ENCODE measurements at places on chromosomes 3 and 15.

DNA sequence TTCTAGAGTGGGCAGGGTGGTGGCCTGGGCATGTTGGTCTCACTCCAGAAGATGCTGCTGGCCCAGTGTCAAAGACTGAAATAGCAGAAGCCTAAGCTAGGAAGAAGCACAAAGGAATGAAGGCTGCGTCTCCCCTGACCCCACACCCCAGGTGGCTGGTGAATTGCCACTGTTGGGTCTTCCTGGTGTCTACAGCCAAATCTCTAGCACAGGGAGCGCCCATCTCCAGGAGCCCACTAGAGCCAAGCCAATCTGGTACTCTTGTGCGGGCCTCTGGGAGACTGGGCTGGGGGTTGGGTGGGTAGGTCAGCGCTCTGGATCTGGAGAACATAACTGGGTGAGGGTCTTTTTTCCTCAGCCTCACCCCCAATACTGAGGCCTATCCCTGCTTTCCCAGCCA is 894 bp downstream of the TUSC2 start:
- DNase-seq = no peak

GRCh38 chr15:78241017-78241416 is 6.7 kb upstream of the ACSBG1 start:
- DNase-seq = peak; percentile 94

DNA sequence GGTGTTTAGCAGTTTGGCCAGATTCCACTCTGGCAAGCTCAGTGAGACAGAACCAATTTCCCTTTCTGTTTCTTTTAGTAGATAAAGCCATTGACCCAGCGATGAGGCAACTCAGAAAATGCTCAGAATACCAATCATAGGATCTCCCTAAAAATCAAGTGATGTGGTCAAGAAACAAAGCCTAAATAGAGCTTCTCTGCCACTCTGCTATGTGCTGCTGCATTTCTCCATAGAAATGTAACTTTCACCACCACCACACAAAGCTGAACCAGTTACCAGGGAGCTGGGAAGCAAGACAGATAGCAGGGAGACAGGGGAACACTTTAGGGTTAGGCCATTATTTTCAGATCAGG is 109.8 kb downstream of the RPL22L1 start:
- DNase-seq = no peak

DNA sequence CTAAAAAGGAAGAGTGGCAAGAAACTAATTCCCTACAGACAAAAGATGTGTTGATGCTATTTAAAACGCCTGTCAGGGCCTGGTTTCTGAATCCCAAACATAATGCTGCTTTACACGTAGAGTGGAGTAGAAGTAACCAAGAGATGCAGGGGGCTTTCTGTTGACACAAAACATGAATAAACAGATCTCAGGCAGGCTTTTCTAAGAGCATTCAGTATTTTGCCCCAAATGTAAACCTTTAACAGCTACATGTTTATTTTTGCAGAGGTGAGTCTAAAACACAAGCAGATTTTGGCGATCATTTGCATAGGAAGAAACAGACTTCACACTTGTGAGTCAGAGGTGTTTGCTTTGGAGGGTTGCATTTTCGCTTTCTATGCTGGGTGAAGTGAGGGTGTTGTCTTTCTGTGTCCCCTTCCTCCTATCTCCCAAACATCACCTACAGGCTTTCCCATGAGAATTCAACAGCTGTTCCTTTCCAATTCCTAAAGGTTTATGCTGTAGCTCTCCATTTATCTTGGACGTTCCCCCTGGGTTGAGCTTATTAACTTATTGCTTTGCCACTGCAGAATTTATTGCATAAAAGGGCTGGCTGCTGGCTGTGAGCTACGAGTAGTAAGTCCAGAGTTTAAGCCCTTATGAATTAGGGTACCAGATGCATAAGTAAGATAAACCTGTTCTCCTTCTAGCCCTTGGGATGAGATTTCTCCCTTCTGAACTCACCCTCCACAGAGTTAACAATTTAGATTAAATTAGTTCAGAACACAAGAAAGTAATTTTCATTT is 156.7 kb downstream of the DIPK2A start:
- DNase-seq = peak; percentile 32

GRCh38 chr3:23567917-23568316 is 237.8 kb upstream of the UBE2E1 start:
- DNase-seq = no peak

Measured in HAP-1 (cell line).